Activated CD4-positive, alpha-beta memory T cell treated with anti-CD3 and anti-CD28 coated beads for 36 hours (primary cell): ENCODE measurements at places on chromosomes 6 and 20. TPM values are rescaled to one million over a fixed set of nuclear protein-coding genes. Genes with fewer than 3 reads are reported as not detected.

ADTRP gene
- 26.1 TPM for total RNA-seq

DNA sequence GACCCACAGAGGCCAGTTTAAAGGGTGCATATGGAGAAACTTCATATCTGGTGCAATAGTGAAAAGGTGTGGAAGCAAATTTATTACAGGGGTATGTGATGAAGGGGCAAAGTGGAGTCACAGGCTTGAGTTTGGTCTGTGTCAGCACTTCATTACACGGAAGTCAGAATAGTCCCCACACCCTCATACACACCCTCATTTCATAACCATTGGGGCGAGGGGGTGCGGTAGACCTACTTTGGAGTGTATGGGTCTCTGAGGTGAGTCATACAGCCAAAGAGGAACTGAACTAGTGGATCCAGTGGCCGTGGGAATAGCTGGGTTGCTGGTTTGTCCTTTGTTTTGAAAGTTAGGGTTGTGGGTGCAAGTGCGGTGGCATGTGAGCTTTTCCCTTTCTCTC is 3.3 kb downstream of the TM9SF4 start:
- DNase-seq, result peak; percentile 42

DNA sequence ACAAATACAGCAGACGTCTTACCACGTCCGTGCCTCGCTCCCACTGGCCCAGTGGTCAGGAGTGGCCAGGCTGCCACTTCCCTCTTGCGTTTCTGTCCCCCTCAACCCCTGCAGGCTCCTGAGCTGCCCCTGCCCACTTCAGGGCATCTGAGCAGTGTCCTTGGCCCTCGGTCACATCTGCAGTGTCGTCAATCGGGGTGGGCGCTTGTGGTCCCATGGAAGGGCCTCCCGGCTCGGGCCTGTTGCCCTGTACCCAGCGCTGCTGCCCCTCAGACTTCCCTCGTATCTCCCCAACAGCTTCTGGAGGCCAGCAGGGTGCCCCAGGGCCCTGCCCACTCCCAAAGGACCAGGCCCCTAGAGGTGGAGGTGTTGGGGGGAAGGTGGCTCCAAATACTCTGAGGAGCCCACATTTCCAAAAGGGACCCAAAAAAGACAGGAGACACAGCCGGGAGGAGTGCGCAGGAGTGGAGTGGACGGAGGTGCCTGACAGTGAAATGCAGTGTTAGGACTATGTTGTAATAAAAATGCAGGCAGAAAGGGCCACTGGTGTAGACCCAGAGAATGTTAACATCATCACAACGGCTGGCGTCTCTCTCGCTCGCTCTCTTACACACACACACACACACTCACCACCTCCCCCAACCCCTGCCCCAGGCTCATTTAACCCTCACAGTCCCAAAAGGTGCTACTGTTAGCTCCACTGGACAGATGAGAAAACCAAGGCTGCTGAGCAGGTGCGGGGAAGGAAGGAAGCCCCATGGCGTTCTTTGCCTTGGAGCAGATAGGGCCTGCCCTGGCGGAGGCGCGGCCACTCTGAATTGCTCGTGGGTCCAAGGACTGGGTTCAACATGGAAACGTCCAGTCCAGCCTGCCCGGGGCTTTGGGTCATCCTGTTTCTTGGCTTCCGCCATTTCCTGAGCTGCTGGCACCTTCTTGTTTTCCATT is 343.9 kb downstream of the ZFAND3 start:
- no peak for DNase-seq

- DNase-seq, result no peak
These were observed 31.7 kb upstream of the RAB22A start for GRCh38 chr20:58277578-58278472.

DNA sequence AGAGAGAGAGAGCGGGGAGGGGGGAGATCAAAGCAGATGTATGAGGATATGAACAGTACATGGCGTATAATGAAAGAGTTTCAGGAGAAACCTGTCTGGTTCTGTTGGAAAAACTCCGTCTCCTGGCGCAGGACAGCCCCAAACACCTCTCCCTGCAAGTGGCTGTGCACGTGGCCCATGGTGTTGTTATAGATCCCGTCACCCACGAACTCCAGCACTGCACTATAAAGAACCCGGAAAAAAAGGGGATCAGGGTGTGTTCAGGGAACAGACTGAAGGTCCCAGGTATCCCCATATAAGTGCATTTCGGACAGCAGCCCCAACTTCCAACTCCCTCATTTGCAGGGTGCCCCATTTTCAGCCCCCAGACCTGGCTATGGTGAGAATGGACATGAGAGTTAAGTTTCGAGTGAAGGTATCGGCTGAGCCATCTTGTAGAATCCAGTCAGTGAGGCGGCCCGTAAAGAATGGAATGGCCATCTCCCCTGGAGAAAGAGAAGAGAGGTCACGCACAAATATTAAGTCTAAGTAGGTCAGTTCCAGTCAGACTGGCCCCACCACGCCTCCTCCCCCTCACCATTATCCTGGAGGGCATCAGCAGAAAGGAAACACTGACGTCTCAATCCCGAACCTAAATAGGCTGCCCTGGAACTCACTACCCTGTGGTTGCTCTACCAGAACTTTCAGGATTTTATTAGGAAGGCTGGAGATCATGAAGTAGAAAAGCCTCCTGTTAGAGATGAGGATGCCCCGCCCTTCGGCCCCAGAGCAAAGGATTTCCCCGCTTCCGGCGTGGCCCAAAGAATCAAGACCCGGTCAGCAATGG is 1.3 kb downstream of the TAP1 start:
- peak; percentile 54 for DNase-seq

- peak; percentile 71 for DNase-seq
These were observed 22.4 kb upstream of the SNX9 start for GRCh38 chr6:157800420-157801237.

- no peak for DNase-seq
These were observed 178.6 kb downstream of the CDH26 start for GRCh38 chr20:60136645-60137401.

BPIFB6 gene
- total RNA-seq, result not detected

GRCh38 chr6:2188856-2189384 is 56.5 kb downstream of the GMDS start:
- DNase-seq, result no peak

GRCh38 chr6:18395856-18396197 is 8.7 kb downstream of the RNF144B start:
- DNase-seq, result no peak

DNA sequence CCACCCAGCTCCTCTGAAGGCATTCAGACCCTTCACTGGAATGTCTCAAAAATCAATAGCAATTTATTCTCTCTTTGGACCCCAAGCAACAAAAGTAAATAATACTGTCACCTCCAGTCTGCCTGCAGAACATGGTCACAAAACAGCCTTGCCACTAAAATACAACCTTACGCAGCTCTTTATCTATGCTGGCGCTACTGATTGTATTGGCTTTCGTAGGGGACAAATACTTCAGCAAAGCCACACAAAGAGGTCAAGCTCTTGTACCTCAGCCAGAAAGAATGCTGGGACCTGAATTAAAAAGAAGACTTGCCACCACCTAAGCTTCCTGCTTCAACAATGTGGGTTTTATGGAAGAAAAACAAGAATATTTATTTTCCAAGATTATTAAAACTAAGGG is 57.2 kb downstream of the PRKN start:
- DNase-seq, result no peak

SASH1 gene
- 0.44 TPM for total RNA-seq

TSPO2 gene
- not detected for total RNA-seq

GRCh38 chr20:43554369-43554768 is 4.5 kb upstream of the SGK2 start:
- DNase-seq, result no peak

KCTD20 gene
- 48.0 TPM for total RNA-seq

DNA sequence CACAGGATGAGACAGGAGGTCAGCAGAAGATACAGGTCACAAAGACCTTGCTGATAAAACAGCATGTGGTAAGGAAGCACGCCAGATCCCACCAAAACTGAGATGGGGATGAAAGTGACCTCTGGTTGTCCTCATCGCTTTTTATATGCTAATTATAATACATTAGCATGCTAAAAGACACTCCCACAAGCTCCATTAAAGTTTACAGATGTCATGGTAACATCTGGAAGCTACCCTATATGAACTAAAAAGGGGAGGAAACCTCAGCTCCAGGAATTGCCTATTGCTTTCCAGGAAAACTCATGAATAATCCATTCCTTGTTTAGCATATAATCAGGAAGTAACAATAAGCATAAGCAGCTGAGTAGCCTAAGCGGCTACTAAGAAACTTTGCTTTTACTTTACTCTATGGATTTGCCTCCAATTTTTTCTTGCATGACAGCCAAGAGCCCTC is 8.4 kb upstream of the RIN2 start:
- no peak for DNase-seq
